Astrocyte (in vitro differentiated cells and primary cell): ENCODE measurements at places on chromosomes 11 and 22. TPM values are rescaled to one million over a fixed set of nuclear protein-coding genes. Genes with fewer than 3 reads are reported as not detected.

DNA sequence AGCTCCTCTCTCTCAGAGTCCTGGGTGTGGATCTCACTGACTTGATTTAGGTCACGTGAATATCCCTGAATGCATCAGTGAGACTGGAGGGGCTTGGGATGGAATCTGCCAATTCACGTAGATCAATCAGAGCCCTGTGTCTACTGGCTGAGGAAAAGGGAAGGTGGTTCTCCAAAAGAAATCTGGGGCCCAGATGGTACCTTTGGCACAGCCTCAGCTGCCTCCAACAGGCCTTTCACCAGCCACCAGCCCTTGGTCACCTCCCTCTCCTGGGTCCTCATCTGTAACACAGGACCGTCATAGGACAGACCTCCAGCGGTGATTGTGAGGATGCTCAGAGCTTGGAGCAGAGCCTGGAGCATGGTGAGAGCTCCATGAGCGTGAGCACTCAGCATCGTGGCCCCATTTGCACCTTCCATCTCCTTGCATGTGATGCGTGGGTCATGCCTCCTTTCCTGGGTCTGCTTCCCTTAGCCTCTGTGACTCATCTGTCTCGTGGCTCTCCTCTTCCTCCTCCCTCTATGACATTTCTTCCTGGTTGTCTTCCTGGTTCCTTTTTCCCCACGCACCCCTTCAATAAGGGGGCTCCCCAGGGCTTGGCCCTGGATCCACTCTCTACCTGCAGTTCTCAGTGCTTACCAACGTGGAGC, 7.5 kb upstream of the MIEF1 start:
- no peak overlapping the region for H3K27ac ChIP-seq
- H3K36me3 ChIP-seq, result no peaks in the 10 kb centered on the region
- DNase-seq, result no peak
- peaks cover 14% of the 10 kb centered on the region for H3K4me1 ChIP-seq

Gene SCGB1C1
- total RNA-seq, result not detected in 2 replicates

DNA sequence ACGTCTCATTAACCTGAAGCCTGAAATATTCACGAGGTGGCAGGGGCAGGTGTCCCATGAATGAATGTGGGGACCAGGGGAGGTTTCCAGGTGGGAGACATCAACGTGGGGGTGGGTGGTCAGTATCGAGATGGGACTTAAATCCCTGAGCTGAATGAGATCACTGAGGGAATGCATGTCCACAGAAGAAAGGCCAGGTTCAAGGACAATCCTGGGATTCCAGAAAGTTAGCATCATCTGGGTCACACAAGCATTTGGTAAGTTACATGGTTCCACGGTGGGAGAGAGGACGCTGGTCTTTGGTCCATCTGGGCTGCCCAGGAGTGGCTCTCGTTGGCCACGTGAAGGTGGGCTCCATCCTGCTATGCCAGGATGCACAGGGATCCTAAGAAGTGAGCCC, 22.7 kb upstream of the CCND1 start:
- no peak overlapping the region for H3K27ac ChIP-seq
- H3K36me3 ChIP-seq, result no peaks in the 10 kb centered on the region
- H3K4me1 ChIP-seq, result no peaks in the 10 kb centered on the region
- no peak overlapping the region for H3K4me3 ChIP-seq
- no peak for DNase-seq
- no peaks in the 10 kb centered on the region for H3K27me3 ChIP-seq

GRCh38 chr22:50545522-50546325, at the start of gene KLHDC7B:
Gene KLHDC7B, plus strand, starts transcription at chr22:50545899. Its CDS starts 345 bp downstream, at chr22:50546244.
- no peaks in the 10 kb centered on the region for H3K36me3 ChIP-seq
- H3K27me3 ChIP-seq, result peaks cover 20% of the 10 kb centered on the region
- no peak within 1 kb of the TSS for H3K27ac ChIP-seq
- DNase-seq, result no peak

DNA sequence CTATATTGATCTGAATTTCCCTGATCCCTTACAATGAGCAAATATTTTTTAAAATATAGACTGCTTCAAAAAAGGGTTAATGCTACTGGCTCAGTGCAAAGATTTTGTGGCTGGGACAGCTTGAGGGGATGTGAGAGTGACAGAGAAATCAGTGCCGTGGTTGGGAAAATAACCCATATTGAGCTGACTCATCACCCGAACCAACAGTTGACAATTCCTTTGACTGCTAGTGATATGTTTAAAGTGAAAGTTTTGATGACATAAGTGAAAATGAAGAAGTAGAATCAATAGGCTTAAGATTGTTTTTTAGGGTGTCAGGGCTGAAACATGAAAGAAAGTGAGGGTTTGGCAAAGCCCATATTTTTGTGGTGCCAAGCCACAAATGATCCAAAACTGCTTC, 257.1 kb upstream of the TENM4 start:
- no peaks in the 10 kb centered on the region for H3K36me3 ChIP-seq
- H3K4me3 ChIP-seq, result no peak overlapping the region
- no peaks in the 10 kb centered on the region for H3K4me1 ChIP-seq
- H3K27ac ChIP-seq, result no peak overlapping the region
- H3K27me3 ChIP-seq, result no peaks in the 10 kb centered on the region

Gene SYT9
- 0.14 and 0.16 TPM in 2 replicates for total RNA-seq

DNA sequence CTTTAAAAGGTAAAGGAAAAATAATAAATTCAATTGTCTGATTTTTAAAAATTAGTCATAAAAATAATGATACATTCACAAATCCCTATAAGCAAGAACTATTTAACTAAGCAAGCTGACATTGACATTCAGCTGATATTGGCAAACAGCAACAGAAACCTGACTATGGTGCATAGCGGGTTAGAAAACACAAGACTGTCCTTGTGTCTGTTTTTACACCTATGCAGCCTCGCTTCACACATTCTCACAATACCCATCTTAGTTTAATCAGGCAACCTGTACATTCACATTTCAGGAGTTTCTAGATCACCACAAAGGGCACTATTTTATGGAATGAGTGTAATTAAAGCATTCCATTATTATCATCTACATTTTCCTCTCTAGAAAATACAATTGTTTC, 737.1 kb downstream of the KCNA4 start:
- H3K36me3 ChIP-seq, result no peaks in the 10 kb centered on the region
- H3K4me1 ChIP-seq, result peaks cover 27% of the 10 kb centered on the region
- H3K4me3 ChIP-seq, result no peak overlapping the region
- no peak overlapping the region for H3K27ac ChIP-seq
- no peaks in the 10 kb centered on the region for H3K27me3 ChIP-seq

DNA sequence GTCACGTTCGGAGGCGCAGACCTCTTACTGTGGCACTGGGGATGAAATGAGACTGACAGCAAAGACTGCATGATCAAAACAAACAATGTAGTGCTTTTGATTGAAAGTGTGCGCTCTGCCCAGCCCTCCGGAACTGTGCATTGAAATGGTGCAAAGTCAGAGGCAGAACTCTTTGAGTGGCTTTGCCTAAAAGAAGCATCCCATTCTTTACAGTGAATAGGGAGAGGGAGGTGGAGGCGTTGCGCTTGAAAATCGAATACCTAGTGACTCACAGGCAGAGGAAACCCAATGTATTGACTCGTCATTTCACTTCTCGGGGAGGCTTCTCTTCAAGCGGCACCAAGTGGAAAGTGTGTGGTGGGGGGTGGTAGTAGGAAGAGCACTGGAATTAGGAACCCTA, 10.9 kb downstream of the RCN1 start:
- peaks cover 70% of the 10 kb centered on the region for H3K36me3 ChIP-seq
- H3K4me3 ChIP-seq, result no peak overlapping the region
- H3K27me3 ChIP-seq, result no peaks in the 10 kb centered on the region
- H3K4me1 ChIP-seq, result no peaks in the 10 kb centered on the region

DNA sequence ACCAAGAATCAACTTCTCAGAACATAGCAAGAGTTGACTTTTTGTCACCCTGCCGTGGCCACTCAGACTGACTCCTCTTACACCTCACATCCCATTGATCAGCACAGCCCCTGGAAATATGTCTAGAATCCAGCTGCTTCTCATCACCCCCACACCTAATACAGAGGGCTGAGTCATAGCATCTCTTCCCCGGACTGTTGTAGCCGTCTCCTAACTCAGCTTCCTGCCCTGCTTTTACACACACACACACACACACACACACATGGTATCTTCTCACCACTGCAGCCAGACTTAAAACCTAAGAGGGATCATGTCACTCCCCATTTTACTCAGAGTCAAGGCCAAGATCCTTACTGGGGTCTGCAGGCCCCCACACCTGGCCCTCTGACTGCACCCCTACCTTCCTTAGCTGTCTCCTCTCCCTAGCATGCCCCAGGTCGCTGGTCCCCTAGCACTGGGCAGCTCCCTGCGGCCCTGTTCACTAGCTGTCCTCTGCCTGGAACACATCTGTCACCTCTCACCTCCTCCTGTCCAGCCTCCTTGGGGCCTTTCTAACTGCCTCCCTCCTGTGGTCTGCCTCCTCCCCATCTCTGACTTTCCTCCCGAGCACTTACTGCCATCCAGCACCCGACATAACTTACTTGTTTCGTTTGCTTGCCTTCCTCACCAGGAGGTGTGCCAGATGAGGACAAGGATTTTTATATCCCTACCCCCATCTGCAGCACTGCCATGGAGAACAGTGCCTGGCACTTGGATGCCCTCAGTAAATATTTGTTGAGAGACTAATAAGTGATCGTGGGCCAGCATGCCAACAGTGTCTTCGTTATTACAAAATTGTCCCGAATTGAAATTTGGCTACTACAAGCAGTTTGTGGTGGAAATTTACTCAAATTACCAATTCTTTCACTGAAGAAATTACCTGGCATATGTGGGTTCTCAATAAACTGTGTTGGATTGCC, 61.9 kb downstream of the BMAL1 start:
- H3K36me3 ChIP-seq, result no peaks in the 10 kb centered on the region
- no peaks in the 10 kb centered on the region for H3K27me3 ChIP-seq
- peak overlapping the region; percentile 38 for H3K4me3 ChIP-seq
- DNase-seq, result peak; percentile 98
- H3K27ac ChIP-seq, result peak overlapping the region; percentile 82

Gene PANX2
- total RNA-seq, result 2.3 and 2.8 TPM in 2 replicates

- peaks cover 17% of the 10 kb centered on the region for H3K36me3 ChIP-seq
- H3K4me3 ChIP-seq, result peak overlapping the region; percentile 100
- no peaks in the 10 kb centered on the region for H3K27me3 ChIP-seq
- H3K4me1 ChIP-seq, result peaks cover 26% of the 10 kb centered on the region
- peak overlapping the region; percentile 84 for H3K27ac ChIP-seq
- DNase-seq, result no peak
Measured at GRCh38 chr22:36386900-36387708, 663 bp downstream of the MYH9 start.

Gene MSANTD2
- total RNA-seq, result 13.7 and 18.7 TPM in 2 replicates

Gene GVQW3
- total RNA-seq, result 2.0 TPM in 2 replicates

Gene TTC28
- total RNA-seq, result 23.2 and 24.4 TPM in 2 replicates

- DNase-seq, result no peak
- H3K4me1 ChIP-seq, result no peaks in the 10 kb centered on the region
- no peak overlapping the region for H3K4me3 ChIP-seq
Measured at GRCh38 chr22:25629613-25630012, 65.1 kb downstream of the GRK3 start.

Gene IFITM5
- not detected in 2 replicates for total RNA-seq

- H3K36me3 ChIP-seq, result no peaks in the 10 kb centered on the region
- no peak overlapping the region for H3K27ac ChIP-seq
- DNase-seq, result no peak
- peaks cover 4% of the 10 kb centered on the region for H3K27me3 ChIP-seq
- no peaks in the 10 kb centered on the region for H3K4me1 ChIP-seq
Measured at GRCh38 chr11:130204703-130205095, 45.1 kb downstream of the ST14 start.

Gene MMP10
- total RNA-seq, result 1.1 and 1.2 TPM in 2 replicates

Gene TMPRSS5
- 0.34 and 0.38 TPM in 2 replicates for total RNA-seq

- DNase-seq, result peak; percentile 13
- no peak overlapping the region for H3K4me3 ChIP-seq
- no peaks in the 10 kb centered on the region for H3K36me3 ChIP-seq
- peaks cover 6% of the 10 kb centered on the region for H3K4me1 ChIP-seq
- no peaks in the 10 kb centered on the region for H3K27me3 ChIP-seq
Measured at GRCh38 chr11:132941024-132941646, 591.2 kb downstream of the OPCML start.

GRCh38 chr11:19394525-19395016, 153.8 kb upstream of the E2F8 start:
- no peak overlapping the region for H3K27ac ChIP-seq
- no peak for DNase-seq
- H3K27me3 ChIP-seq, result peaks cover 9% of the 10 kb centered on the region
- no peaks in the 10 kb centered on the region for H3K4me1 ChIP-seq

- H3K27ac ChIP-seq, result no peak overlapping the region
- no peaks in the 10 kb centered on the region for H3K27me3 ChIP-seq
- DNase-seq, result no peak
Measured at GRCh38 chr11:63845911-63846310, 7.0 kb downstream of the MARK2 start.

DNA sequence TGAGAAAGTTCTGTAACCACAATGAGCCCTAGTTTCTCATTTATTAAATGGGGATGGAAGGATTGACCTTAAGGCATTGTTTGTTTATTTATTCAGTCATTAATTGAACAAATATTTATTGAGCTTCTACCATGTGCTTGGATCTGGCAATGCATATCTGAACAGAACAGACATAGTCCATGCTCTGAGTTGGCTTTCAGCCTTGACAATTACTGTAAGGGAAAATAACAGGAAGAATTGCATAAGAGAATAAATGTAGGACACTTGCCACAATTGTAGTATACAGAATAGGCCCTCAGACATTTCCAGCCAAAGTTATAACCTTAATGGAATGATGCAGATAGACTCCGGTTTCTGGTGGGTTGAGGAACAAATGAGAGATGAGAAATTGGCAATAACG, 160.5 kb upstream of the TTC12 start:
- no peak for DNase-seq
- H3K36me3 ChIP-seq, result no peaks in the 10 kb centered on the region
- H3K4me1 ChIP-seq, result no peaks in the 10 kb centered on the region
- no peak overlapping the region for H3K27ac ChIP-seq
- no peak overlapping the region for H3K4me3 ChIP-seq

Gene CABP7
- 0.12 TPM in 1 of 2 replicates, not detected in the other for total RNA-seq

DNA sequence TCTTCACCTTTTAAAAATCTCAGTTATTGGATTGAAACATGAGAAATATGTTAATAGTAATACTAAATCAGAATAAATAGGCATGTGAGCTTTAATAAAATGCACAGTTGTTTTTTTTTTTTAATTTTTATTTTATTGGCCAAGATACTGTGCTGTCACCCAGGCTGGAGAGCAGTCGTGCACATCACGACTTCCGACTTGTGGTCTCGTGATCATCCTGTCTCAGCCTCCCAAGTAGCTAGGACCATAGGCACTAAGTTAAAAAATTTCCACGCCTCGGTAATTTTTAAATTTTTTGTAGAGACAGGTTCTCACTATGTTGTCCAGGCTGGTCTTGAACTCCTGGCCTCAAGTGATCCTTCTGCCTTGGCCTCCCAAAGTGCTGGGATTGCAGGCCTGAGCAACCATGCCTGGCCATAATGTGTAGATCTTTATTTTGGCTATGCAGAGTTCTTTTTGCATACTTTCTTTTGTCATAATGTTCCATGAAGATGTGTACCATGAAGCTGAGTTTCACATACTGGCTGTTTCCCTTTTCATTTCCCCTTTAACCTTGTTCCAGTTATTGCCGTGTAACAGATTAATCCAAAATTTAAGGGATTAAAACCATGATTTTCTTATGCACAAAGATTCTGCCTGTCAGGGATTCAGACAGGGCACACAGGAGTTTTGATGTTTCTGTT, 16.0 kb downstream of the CAPRIN1 start:
- DNase-seq, result no peak
- H3K27ac ChIP-seq, result peak overlapping the region; percentile 34
- no peak overlapping the region for H3K4me3 ChIP-seq
- H3K27me3 ChIP-seq, result no peaks in the 10 kb centered on the region
- H3K36me3 ChIP-seq, result peaks cover 14% of the 10 kb centered on the region

Gene BTG4
- total RNA-seq, result 0.50 and 0.55 TPM in 2 replicates
